ENCODE measurements at places on chromosomes 7 and 10.
A peak's percentile ranks its signal among the peaks of the same experiment; 100 is the strongest.

DNA sequence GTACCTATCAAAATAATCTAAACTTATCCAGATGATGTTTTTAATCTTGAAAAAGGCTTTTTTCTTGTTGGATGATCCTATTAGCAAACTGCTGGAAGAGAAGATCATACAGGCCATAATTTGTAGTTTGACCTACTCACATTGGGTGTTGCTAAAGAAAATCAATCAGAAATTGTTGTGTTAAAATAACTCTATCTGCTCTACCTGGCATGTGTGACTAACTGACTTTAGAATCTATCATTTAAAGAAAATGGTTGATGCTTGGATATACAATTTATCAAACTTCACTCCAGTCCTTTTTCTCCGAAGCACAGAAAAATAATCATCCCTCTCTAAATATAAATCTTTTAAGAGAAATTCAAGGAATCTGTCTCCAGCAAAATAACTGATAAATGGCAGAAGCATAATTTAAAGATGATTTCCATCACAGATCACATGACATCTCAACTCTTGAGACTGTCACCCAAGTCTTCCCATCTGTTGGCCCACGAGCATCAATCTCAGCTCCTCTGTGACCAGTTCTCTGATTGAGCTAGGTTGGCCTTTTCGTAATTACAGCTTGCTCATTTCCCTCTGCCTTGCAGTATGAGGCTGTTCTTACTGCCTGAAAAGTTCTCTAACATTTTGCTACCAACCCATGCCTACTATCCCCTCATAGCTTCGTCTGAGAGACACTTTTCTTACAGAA, 36.4 kb downstream of the CABCOCO1 start:
- no peak for DNase-seq

GRCh38 chr10:96670786-96671185, 49.5 kb downstream of the PIK3AP1 start:
- DNase-seq, result no peak

- DNase-seq, result peak; percentile 71
Observed at GRCh38 chr7:6317797-6318438, 45.5 kb upstream of the CYTH3 start.

DNA sequence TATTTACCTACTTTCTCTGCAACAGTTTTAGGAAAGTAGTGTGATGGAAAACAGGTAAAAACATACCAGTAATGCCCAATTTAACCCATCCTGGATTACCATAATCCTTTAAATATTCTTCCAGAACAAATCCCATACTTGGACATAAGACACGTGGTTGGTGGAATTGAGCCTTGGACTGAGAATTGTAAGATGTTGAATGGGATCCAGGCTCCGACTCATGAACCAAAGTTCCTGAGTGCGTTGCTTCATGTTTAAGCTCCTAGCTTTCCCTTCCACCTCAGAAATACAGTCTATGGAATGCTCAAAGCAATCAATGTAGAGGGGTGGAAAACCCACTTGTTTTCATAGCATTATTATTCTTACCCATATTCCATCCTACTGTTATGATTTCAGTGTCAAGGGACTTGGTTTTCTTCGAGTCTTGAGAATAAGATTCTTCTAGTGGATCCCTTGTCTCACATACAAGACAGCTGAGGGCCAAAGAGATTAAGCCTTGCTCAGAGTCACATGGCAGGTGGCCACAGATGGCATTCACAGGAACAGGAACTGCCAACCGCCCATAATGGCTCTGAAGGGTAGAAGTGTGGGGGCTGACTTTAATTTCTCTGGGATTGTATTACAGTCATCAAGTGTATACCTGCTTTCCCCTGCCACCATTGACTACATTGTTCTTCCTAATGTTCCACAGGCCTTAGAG, 171.2 kb downstream of the GFRA1 start:
- peak; percentile 37 for DNase-seq

- DNase-seq, result no peak
Observed at GRCh38 chr7:81714306-81714705, 55.5 kb downstream of the HGF start.

DNA sequence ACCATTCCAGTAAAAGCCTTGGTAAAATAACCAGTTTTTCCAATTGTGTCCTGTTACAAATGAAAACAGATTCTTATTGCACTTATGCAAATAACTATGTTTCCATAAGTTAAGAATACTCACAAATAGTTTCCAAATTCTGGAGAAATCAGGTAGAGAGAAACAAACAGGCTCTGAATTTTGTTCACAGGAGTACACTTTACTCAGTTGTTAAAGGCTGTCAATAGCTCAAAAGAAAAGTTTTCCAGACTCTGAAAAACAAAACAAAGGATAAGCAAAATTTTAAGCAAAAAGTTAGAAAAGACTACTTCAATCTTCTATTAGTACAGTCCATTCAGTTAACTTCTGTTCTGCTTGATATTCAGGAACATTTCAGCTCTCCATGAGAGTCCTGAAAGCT, 32.8 kb upstream of the ZNF365 start:
- no peak for DNase-seq

GRCh38 chr10:61662794-61663259, at the start of gene CABCOCO1:
Gene CABCOCO1 (plus strand): TSS chr10:61662929. CDS start chr10:61662973, 44 bp downstream.
- peak; percentile 79 for DNase-seq

DNA sequence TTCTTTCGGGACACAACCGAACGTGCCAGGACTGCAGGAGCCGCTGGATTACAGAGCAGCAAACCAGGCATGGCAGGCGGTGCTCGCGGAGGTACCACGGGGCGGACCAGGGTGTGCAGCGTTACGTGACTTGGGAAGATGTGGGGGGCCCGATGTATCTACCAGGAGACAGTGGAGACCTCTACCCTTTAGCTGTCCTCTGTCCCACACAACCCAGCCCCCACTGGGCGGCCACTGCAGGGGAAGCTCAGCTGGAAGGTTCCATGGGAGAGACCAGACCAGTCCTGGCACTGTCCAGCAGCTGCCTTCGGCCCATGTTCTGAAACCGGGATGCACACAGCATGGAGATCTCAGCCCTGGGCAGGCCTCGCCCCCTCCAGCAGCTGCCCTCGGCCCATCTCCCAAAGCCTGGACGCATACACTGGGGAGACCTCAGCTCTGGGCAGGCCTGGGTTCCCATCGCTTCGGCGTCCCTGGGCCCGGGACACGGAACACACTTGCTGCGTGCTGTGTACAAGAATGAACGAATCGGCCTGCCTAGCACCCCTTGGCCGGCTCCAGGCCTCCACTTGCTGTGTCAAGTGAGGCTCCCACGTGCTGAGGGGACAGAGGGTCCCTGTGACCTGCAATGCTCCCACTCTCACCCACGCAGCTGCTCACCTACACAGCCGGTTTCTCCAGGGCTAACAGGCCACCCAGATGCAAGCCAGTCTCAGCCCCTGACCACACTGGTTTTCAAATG, 177.4 kb downstream of the ELFN1 start:
- DNase-seq, result no peak

DNA sequence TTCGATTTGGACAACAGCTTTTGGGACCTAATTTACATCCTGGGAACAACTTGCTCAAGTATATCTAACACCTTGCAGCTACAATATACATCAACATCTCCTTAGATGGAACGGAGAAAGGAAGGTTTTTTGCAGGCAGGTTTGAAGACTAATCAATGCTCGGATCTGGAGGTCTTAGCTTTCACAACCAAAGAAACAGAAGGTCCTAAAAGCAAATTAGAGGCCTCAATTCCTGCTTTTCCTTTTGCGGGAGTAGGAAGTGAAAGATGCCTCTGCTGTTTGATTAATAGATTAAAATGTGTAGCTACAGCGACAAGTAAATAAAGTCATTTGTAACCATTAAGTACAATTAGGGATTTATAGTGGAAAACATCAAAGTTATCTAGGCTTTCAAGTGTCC, 3.7 kb upstream of the SP8 start:
- DNase-seq, result no peak

DNA sequence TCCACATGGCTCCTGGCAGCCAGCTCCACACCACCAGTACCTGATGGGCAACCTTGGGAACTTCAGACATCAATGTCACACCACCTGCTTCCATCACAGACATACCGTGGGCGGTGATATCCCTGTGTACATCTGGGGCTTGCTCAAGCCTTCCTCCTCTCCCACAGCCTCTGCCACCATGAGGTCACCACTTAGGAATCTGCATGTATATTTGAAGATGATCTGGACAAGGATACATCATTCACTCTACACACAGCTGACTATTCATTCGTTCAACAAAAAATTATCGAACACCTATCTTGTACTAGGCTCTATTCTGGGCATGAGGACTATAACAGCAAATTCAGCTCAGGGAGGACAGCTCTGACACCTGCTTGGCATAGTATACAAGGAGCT, 6.8 kb downstream of the DLG5 start:
- peak; percentile 53 for DNase-seq

GRCh38 chr10:58963723-58964124, 212.7 kb upstream of the PHYHIPL start:
- no peak for DNase-seq

DNA sequence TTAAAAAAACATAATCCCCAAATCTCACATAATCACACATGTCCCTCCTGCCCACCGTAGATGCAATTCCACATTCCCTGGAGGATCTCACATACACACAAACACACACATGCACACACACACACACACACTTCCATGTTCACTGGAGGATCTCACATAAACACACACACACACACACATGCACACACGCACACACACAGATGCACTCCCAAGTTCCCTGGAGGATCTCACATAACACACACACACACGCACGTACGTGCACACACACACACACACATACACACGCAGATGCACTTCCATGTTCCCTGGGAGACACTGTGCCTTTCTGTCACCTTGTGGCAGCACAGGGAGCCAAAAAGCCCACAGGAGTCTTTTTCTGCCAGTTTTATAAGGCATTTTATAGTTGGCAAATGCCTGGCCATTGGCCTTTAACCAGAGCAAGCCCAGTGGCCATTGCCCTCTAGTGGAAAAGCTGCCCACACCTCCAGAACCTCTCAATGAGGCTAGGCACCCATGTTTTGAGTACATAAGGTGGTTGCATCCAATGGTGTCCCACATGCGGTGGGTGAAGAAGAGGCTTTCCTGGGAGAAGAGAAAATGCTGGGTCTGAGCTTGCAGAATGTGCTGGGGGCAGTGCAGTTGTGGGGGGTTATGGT, 115.4 kb upstream of the ACBD5 start:
- no peak for DNase-seq

DNA sequence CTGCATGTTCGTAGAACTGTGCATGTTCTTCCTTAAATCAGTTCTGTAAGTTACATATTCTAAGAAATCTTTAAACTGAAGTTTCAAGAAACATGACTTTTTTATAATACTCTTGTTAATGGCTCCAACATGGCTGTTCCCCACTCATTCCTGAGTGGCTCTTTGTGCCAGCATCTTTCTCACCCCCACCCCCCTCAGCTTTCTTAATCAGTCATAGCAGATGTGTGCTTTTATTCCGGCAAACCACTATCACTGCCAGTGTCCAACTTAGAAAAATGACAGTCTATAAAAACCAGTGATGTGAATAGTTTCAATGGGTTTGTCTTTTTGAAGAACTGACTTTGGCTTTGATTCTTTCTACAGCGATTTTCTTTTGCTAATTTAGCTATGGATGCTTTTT, 37.6 kb downstream of the PITRM1 start:
- no peak for DNase-seq

DNA sequence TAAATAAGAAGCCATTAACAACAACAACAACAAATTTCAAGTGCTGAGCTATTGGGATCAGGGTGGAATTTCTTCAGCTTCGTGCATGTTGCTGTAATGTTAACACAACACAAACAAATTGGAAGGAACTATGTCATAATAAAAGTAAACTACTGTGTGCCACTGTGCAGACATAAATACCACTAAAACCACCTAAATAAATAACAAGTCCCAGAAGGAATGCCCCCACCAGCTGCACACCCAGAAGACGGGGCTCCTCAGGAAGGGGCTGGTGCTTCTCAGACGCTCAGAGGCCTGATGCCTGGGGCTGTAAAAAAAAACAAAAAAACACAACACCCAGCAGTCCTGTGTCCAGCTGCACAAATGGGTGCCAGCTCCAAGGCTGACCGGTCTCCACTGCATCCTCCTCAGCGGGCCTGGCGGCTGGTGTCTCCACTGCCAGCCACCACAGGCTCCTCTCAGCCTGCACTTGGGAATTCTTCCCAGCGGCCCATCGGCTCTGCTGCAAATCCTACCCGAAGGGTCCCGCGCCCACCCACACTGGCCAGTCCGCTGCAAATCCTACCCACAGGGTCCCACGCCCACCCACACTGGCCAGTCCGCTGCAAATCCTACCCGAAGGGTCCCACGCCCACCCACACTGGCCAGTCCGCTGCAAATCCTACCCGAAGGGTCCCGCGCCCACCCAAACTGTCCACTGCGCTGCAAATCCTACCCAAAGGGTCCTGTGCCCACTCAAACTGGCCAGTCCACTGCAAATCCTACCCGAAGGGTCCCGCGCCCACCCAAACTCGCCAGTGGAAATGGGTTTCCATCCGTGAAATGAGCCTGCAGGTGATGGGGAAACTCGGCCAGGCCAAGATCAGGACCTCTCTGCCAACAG, 35.8 kb upstream of the DNAAF5 start:
- DNase-seq, result no peak

GRCh38 chr10:110514848-110515247, 17.1 kb downstream of the DUSP5 start:
- DNase-seq, result no peak

DNA sequence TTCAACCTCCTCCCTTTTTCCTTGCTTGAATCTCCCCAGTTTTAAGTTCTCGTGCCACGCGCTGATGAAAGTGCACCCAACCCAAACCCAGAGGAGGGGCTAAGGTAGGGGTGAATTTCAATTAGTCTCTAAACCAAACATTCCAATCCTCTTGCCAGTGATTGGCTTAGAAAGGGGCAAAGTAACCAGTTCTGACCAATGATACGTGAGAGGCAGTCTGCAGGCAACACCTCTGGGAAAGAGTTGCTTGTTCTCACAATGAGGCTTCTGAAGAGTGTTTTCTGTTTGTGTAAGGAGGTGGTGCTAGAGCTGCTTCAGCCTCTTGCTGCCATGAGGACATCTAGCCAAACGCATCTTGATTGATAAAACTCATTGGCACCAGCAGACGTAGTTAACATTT, 21.8 kb downstream of the SLC35G1 start:
- no peak for DNase-seq

GRCh38 chr7:15042285-15043065, 139.9 kb upstream of the DGKB start:
- no peak for DNase-seq

- DNase-seq, result no peak
Observed at GRCh38 chr10:67242528-67242927, 316.7 kb downstream of the LRRTM3 start.

GRCh38 chr10:103923502-103923901, 5.5 kb upstream of the STN1 start:
- DNase-seq, result no peak

GRCh38 chr7:74006032-74006431, 21.9 kb upstream of the ELN start:
- DNase-seq, result no peak

Measured in AG08395 (cell line).